ENCODE measurements at places on chromosomes 4 and X. TPM values are rescaled to one million over a fixed set of nuclear protein-coding genes. Genes with fewer than 3 reads are reported as not detected.

PCDH19 gene
- 6.4 TPM for polyA plus RNA-seq

TKTL2 gene
- not detected for polyA plus RNA-seq

SHROOM3 gene
- 61.5 TPM for polyA plus RNA-seq

GPC3 gene
- 429 TPM for polyA plus RNA-seq

NEUROG2 gene
- 0.09 TPM for polyA plus RNA-seq

TMEM154 gene
- polyA plus RNA-seq = 4.0 TPM

PTPN13 gene
- 5.6 TPM for polyA plus RNA-seq

EREG gene
- polyA plus RNA-seq = 0.16 TPM

MAML3 gene
- 3.3 TPM for polyA plus RNA-seq

ATP6AP1 gene
- polyA plus RNA-seq = 72.3 TPM

GABRB1 gene
- polyA plus RNA-seq = not detected

CWH43 gene
- not detected for polyA plus RNA-seq

DUX4 gene
- polyA plus RNA-seq = not detected

RHOH gene
- polyA plus RNA-seq = 2.2 TPM

RHOXF2B gene
- not detected for polyA plus RNA-seq

FREM3 gene
- polyA plus RNA-seq = 0.31 TPM

CHIC2 gene
- 18.5 TPM for polyA plus RNA-seq

CYSLTR1 gene
- 7.6 TPM for polyA plus RNA-seq

CT47B1 gene
- not detected for polyA plus RNA-seq

ART3 gene
- 13.4 TPM for polyA plus RNA-seq

SRPX2 gene
- polyA plus RNA-seq = 38.2 TPM

OTUD6A gene
- not detected for polyA plus RNA-seq

CITED1 gene
- polyA plus RNA-seq = 10.6 TPM

TRIM61 gene
- 3.1 TPM for polyA plus RNA-seq

ASB5 gene
- polyA plus RNA-seq = 149 TPM

JCHAIN gene
- 0.92 TPM for polyA plus RNA-seq

SLC7A11 gene
- 0.38 TPM for polyA plus RNA-seq

DCAF8L2 gene
- polyA plus RNA-seq = not detected

ENAM gene
- polyA plus RNA-seq = 2.0 TPM

CLDN34 gene
- polyA plus RNA-seq = not detected

BEND4 gene
- 0.08 TPM for polyA plus RNA-seq

NAP1L2 gene
- 1.6 TPM for polyA plus RNA-seq

BMP3 gene
- 1.2 TPM for polyA plus RNA-seq

KLHL34 gene
- polyA plus RNA-seq = 0.11 TPM

MSX1 gene
- polyA plus RNA-seq = 2.2 TPM

LUZP4 gene
- not detected for polyA plus RNA-seq

MAGED1 gene
- polyA plus RNA-seq = 286 TPM

GPR82 gene
- 0.08 TPM for polyA plus RNA-seq

CRMP1 gene
- polyA plus RNA-seq = 22.1 TPM

AFP gene
- polyA plus RNA-seq = 0.44 TPM

GLUD2 gene
- polyA plus RNA-seq = 2.5 TPM

BEX5 gene
- 0.24 TPM for polyA plus RNA-seq

FGFBP1 gene
- polyA plus RNA-seq = not detected

GATA1 gene
- polyA plus RNA-seq = 1.9 TPM

MAOA gene
- polyA plus RNA-seq = 0.99 TPM

CENPVL2 gene
- not detected for polyA plus RNA-seq

RAB33A gene
- 0.50 TPM for polyA plus RNA-seq

FAM47A gene
- not detected for polyA plus RNA-seq

RHOXF2 gene
- polyA plus RNA-seq = not detected

SYN1 gene
- 9.7 TPM for polyA plus RNA-seq

CCDC160 gene
- polyA plus RNA-seq = 0.24 TPM

USP17L24 gene
- polyA plus RNA-seq = not detected

COX7B2 gene
- polyA plus RNA-seq = not detected

FAM184B gene
- 4.4 TPM for polyA plus RNA-seq

LIMCH1 gene
- polyA plus RNA-seq = 114 TPM
